ENCODE measurements at places on chromosomes 5 and 9.

- no peak for DNase-seq
These were observed 66.8 kb downstream of the FCHO2 start for GRCh38 chr5:73022471-73023169.

DNA sequence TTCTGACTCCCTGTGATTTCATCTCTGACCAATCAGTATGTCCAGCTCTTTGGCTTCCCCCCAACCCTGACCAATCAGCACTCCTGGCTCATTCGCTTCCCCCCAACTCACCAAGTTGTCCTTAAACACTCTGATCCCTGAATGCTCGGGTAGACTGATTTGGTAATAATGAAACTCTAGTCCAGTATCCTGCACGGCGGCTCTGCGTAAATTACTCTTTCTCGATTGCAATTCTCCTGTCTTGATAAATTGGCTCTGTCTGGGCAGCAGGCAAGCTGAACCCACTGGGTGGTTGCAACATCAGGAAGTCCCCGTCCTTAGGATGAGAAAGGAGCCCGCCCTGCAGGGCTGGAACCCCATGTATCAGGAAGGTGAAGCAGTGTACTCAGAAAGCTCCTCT, 10.4 kb downstream of the FCN2 start:
- no peak for DNase-seq

DNA sequence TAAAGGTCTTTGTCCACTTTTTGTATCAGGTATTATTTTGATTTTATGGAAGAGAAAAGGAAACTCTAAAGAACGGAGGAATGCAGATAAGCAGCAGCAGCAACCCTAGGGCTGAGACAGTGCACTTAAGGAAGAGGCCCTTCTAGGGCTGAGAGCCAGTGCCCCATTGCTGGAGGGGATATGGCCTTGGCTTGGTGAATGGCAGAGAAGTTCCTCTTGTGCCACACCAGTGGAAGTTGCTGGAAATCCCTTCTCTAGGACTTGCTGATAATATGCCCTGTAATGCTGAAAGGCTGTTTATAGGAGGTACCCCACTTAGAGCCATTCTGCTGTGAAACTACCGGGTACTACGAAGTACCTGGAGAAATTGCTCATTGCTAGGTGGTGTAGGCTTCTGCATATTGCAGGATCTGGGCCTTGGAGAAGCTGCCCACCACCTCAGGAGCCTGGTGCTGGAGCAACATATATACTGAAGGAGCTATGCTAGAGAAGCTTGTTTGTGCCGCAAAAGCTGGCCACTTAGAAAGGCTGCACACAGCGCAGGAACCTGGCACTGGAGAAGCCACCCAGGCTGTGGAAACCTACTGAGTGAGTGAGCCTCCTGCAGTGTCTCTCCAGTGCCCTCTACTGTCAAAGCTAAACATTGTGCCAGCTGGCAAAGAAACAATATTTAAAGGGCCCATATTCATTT, 9.6 kb upstream of the UBTD2 start:
- DNase-seq = peak; percentile 51

- no peak for DNase-seq
These were observed 81.4 kb downstream of the SPATA31C2 start for GRCh38 chr9:88056876-88057275.

GRCh38 chr9:129021091-129021490, 7.0 kb downstream of the SH3GLB2 start:
- DNase-seq = no peak

All from NCI-H1092 treated with DMSO at 0.1 percent for 48 hours (cell line).